ENCODE measurements at places on chromosomes 3 and 15.

GRCh38 chr3:170784406-170784805, 85.6 kb downstream of the RPL22L1 start:
- DNase-seq = no peak

DNA sequence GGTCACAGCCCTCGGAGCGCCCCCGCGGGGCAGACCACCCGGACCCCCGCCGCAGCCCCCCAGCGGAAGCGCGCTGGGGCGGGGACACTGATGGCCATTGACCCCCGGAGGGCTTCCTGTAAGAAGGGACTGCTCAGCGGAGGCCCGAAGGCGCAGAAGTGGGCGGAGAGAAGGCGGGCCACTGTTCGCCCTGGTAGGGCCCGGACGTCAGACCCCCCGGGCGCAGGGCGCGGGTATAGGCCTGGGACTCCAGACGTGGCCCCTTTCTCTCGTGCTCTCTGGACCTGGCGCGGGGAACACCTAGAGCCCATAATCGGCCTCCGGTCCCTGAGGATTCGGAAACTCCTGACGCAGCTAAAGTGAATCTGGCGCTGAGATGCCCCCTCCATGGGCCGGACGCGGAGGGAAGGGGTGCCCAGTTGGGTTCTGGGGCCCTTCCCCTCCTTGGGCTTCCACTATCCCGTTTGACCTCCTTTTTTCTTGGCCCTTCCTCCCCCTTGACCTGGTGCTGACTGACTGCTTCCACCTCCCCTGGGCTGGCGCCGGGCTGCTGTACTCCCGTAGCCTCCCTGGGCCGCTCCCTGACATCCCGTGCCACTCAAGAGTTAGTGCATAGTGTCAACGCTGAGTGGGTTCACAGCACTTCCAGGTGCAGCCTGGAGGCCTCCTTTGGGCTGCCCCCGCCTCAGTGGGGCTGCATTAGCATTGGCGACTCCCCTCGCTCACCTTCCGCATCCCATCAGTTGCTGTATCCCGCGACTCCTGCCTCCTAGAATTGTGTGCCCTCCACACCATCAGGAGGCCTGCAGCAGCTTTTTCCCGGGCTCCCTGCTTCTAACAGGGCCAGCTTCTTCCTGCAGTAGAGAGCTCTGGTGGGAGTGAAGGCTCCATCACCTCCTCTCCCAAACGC, 694 bp downstream of the ABTB1 start:
- DNase-seq = peak; percentile 12

GRCh38 chr15:74200412-74200815, 2.2 kb downstream of the STRA6 start:
- peak; percentile 80 for DNase-seq

DNA sequence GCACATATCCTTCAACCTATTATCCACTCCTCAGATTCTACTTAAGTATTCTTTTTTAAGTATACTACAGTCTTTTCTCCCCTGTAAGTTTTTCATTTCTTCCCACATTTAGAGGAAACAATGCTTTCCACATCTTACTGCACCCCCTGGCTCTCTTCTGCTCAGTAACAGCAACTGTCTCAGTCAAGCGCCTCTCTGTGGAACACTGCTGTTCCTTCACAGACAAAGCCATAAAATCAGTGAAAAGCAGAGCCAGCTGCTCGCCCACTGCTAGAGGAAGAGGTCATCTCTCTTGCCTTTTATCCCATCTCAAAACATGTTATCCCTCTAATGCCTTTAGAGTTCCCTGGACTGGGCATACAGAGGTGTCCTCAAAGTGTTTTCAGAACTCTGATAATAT, 24.8 kb downstream of the SERP1 start:
- DNase-seq = no peak

- DNase-seq = peak; percentile 75
Observed at GRCh38 chr3:141876891-141877621, 613 bp downstream of the ATP1B3 start.

DNA sequence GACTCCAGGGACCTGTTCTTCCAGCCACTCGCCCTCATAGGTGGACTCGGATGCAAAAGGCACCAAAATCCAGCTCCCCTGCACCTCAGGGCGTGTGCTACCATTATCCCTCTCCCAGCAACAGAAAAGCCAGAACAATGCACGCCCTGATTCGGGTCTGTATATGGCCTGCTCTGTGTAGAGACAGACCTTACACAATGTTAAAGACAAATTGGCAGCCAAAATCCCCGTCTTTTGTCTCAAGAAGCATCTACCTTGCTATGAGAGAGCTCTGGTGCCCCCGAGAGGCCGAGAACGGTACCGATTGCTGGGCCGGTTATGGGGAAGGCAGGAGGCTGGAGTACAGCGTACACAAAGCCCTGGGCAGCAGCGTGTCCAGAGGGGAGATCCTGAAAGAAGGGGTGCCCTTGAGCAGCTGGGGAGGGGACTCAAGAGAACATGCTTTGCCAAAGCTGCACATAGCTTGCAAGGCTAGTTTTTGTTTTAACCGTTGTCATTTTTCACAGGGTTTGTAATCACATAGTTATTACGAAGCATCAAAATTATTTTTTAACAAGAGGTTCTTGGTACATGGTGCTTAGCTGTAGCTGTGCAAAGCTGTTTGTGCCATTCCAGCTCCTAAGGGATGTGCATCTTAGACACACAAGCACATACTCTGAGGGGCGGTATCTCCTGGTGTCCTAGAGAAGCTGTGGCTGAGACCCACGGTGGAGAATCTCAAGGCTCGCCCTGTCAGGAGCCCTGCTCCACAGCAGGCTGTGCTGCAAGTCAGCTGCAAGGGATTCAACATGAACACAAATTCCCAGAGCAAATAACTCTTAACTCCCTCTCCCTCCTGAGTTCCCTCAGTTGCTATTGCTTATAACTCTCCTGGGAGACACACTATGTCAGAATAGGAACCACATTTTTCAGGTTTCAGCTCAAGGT, 461.5 kb upstream of the PPP2R3A start:
- DNase-seq = no peak

- DNase-seq = no peak
Observed at GRCh38 chr15:56484287-56484686, 19.4 kb upstream of the MNS1 start.

DNA sequence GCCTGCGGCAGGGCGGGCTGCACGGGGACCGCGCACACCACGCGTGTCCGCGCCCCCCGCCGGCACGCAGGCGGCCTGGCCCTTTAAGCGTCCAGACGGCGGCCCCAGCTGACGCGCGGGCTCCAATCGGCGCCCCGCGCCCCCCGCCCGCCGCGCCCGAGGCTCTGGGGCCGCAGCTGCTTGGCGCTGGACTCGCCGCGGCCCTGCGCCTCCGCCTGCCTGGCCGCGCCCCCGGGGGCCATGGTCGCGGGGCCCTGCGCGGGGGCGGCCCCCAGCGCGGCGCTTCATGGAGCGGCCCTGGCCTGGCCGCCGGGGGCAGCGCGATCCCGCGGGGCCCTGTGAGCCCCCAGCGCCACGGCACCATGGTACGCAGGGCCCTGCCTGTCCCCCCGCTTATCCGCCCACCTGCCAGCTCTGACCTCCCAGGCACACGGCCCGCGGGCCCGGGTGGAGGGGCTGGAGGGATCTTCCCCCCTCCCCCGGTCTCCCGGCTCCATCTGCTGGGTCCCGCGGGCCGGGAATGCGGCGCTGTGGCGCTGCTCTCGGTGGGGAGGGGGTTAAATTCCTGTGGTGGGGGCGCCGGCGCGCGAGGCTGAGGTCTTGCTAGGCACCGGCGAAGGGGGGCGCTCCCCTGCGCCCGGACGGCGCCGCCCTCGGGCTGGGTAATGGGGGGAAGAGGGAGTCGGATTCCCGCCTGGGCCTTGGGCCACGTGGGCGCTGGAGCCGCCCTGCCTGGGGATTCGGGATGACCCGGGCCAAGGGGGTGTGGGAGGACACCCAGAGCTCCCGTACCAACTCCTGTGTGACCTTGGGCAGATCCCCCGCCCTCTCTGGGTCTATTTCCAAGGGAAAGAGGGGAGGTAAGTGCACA, 1.1 kb downstream of the ZBTB47 start:
- DNase-seq = peak; percentile 85

GRCh38 chr15:101692801-101693598, 31.3 kb downstream of the TARS3 start:
- no peak for DNase-seq

- no peak for DNase-seq
Observed at GRCh38 chr15:89864958-89865739, 28.6 kb downstream of the AP3S2 start.

- no peak for DNase-seq
Observed at GRCh38 chr3:98778852-98779413, 15.8 kb downstream of the ST3GAL6 start.

- DNase-seq = no peak
Observed at GRCh38 chr15:37995461-37996347, 61.3 kb downstream of the TMCO5A start.

DNA sequence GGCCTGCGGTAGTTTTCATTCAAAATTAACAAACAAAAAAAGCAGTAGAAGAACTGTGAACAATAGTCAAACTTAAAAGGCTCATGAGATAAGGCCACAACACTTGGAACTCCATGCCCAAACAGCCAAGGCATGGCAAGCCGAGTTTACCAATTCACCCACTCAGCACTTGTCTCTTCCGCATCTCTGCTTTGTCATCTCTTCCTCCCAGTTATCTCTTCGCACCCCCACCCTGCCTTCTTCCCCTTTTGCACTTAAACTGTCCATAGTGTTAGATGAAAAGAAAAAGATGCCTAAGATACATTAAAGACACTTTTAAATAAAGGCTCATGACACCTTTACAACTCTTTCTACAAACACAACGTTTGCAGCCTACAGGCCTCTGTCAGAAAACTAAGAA, 11.1 kb downstream of the TLE3 start:
- DNase-seq = no peak

DNA sequence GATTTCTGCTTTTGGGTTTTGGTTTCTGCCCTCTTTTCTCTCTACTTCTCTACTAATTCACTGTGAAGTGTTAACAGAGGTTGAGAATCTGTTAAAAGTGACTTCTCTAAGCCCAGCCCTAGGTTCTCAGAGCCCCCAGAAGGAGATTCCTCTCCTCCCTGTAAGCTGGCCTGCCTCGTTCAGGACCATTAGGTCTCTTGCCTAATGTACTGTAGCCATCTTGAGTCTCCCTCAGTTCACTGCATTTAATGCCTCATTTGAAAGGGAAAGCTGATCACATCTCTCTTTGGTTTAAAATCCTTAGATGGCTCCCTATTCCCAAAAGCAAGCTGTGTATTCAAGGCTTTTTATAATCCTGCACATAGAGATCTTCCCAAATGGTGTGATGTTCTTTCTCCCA, 16.3 kb downstream of the RTP1 start:
- no peak for DNase-seq

- DNase-seq = no peak
Observed at GRCh38 chr3:146625186-146625775, 20.1 kb upstream of the PLSCR5 start.

GRCh38 chr3:67311440-67311839, 313.3 kb downstream of the KBTBD8 start:
- DNase-seq = no peak

Data from ascending aorta (tissue), 2 donors.